ENCODE measurements at places on chromosomes 6 and 20. TPM values are rescaled to one million over a fixed set of nuclear protein-coding genes. Genes with fewer than 3 reads are reported as not detected.
A peak's percentile ranks its signal among the peaks of the same experiment; 100 is the strongest.

GRCh38 chr20:18853946-18854646 lies 40.5 kb downstream of the SCP2D1 start:
- no peak for DNase-seq

GRCh38 chr20:63626424-63627128 lies at the start of gene GMEB2:
GMEB2 (minus strand) TSS chr20:63627101; CDS start chr20:63619397, 7,704 bp downstream.
- peak; percentile 62 for DNase-seq

The VSX1 gene
- not detected for polyA plus RNA-seq

DNA sequence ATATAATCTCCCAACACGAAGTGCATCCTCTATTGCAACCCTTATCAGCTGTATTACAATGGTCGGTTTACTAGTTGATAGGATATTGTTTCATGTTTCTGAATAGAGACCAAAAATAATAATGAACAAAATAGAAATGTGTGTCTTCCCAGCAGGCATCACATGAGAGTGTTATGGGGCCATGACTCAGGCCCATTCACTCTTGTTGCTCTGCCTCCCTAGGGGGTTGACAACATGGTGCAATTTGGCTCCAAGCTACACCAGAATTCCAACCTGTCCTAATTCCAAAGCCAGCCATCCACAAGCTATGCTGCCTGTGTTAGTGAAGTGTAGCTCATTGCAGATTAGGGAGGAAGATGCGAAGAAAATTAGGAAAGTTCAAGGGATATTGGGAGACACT lies 13.1 kb upstream of the SAYSD1 start:
- no peak for DNase-seq

GRCh38 chr6:68192988-68193387 lies 442.1 kb upstream of the ADGRB3 start:
- DNase-seq = no peak

- DNase-seq = no peak
These were observed 437.1 kb downstream of the PTPRT start for GRCh38 chr20:42752620-42753019.

The SLC35D3 gene
- 2.7 TPM for polyA plus RNA-seq

GRCh38 chr6:141359953-141360352 lies 772.8 kb upstream of the GJE1 start:
- DNase-seq = no peak

- no peak for DNase-seq
These were observed 174.6 kb downstream of the ZDHHC14 start for GRCh38 chr6:157555455-157556143.

The CDS2 gene
- 30.0 TPM for polyA plus RNA-seq

DNA sequence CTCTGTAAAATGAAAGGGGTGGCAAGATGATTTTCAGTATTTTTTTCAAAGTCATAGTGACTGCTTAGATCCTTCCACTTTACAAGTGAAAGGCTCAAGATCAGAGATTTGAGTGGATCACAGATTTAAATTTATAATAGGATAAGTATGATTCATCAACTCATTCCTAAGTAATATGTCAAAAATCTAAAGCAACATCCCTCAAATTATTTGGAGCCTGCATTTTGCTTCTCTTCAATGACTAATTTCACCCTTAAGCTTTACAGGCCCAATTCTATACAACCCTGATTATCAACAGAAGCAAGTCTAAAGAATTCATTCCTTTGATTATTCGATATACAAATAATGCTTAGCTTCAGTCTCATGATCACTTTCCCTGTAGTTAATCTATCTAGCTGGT lies 93.9 kb upstream of the HEY2 start:
- DNase-seq = no peak

- DNase-seq = no peak
These were observed 18.4 kb downstream of the CD83 start for GRCh38 chr6:14135893-14136539.

The MCHR2 gene
- polyA plus RNA-seq = not detected

DNA sequence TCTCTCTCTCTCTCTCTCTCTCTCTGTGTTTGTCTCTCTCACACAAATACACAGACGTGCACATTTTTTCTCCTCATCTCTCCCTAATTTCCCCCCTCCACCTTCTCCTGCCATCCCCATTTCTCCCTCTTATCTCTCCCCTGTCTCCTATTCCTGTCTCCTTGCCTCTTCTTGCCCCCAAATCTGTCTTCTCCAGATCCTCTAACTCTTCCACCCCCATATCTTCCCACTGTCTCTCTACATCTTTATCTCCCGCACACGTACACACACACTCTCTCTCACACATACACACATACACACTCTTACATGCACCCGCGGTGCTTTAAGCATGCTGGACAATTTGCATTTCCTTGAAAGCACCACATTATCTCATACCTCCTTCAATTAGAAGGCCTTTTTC lies 15.9 kb downstream of the KIZ start:
- no peak for DNase-seq

DNA sequence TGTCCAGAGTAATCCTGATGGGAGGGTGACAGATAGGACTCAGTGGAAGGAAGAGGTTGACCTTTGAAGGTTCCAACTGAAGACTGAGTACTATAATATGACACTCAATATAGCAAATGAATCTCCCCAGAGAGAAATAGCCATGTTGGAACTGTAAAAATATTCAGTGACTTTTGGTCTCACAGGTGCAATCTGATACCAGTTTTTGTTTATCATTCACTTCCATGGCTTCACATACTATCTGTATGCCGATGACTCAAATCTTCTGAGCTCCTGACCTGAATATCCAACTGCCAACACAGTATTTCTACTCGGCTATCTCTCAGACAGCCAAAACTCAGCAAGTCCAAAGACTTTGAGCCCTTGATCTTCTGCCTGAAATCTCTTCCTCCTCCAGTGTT lies 21.8 kb upstream of the PKHD1 start:
- no peak for DNase-seq

- DNase-seq = no peak
These were observed 41.7 kb downstream of the RIOK1 start for GRCh38 chr6:7431313-7431673.

The HDGFL1 gene
- polyA plus RNA-seq = not detected

The PIM1 gene
- polyA plus RNA-seq = 18.6 TPM

DNA sequence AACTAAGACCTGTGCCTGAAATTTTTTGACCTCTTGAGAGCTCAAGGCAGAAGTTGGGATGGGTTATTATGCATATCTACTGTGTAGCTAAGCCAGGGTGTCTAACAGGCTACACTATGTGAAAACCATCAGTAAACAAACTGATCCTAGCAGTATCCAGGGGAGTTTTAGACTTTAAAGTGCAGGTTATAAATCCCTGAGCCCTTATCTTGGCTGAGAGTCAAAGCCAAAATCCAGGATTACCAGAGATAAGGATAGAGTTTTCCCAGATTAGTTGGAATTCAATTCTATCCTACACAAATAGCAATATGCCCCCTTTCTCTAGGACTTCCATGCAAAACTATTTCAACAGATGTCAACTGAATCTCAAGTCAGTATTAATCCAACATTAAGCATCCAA lies 1229.7 kb downstream of the GRIK2 start:
- no peak for DNase-seq

DNA sequence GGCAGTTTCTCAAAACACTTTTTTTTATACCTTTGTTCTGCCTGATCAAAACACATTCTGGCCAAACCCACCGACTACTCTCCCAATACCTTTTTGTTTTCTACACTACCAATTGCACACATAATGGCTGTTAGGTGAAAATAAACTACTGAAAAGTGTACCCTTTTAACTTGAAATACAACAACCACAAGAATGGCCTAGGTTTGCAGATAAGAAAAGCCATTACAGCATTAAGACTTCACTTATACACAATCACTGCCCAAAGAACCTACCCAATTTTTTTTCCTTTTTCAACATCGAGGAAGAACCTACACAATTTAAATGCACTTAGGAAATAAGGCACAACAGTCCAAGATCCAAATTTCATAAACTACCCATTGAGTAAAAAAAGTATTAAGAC lies 1.8 kb downstream of the SEC63 start:
- no peak for DNase-seq

DNA sequence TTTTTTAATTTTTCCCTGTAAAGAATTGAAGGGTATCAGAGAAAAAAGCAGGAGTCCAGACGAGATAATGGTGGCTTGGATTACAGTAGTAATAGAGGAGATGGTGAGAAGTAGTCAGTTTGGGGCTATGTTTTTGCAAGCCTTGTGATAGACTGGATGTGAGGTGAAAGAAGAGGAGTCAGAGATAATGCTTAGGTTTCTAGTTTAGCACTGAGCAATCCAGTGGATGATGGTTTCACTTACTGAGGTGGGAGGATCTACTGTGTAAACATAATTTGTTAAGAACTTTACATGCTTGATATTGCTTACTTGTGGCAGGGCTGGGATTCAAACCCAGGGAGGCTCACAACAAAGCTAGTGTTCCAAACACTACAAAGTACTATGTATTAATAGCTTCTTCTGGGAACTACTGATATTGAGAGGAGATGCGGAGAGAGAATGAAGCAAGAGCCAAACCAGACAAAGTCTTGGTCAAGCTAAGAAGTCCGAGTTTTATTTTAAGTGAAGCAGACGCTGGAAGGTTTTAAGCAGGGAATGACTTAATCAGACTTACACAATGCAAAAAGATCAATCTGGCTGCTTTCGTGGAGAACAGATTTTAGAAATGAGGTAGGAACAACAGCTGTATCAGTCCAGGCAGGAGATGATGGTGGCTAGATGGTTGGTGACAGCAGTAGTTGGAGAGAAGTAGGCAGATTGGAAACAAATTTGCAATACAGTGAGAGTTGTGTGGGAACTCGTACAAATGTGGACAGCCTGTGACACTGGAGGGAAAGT lies 58.0 kb downstream of the ZFAND3 start:
- DNase-seq = no peak

DNA sequence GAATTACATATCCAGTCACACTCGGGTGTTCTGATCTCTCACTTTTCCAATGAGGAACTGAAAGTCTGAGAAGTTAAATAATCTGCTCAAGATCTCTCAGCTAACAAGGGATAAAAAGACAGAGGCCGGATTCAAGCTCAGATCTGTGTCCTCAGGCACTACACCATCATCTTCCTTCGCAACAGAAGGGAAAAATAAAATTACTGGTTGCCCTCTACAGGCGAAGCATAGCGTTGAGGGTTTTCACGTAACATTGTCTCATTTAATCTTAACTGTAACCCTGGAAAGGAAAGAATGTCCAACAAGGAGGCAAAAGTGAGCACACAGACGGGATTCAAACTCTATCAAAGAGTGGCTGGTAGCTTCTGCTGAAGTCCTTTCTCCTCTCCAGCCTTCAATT lies 67.8 kb upstream of the ANKEF1 start:
- DNase-seq = no peak

GRCh38 chr6:168364793-168365421 lies 45.3 kb upstream of the DACT2 start:
- DNase-seq = peak; percentile 71

- DNase-seq = no peak
These were observed 5.3 kb upstream of the CPNE5 start for GRCh38 chr6:36844232-36845170.

DNA sequence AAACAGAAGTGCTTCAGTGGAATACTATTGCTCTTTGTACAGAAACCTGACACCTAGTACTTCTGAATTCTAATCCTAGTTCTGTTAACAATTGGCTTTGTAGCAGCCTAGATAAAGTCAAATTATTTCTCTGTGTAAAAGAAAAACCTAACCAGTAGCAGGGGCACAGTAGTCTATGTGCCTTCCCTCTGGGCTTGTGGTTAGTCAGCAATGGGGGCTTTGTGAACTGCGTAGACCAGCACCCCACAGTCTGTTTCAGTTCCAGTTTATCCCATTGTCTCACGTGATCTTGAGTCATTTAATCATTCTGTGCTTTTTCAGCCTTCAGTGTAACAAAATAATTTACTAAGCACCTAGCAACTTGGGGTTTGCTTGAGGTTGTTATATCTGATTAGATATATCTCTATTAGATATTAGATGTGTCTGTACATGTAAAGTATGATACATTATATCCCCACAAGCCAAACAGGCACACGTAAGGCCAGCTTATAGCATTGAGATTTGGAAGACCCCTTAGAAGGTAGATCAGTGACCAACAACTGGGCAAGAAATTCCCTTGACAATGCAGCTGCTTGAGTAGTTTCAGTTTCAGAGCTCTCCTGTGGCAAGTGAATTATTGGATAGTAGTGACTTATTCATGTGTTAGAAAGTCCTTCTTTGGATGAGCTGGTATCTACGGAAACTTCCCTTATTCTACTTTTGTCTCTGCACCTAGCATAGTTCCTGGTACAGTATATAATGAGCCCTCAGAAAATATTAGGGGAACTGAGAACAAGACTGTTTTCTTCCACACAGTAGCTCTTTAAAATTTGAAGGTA lies 27.9 kb upstream of the CCR6 start:
- no peak for DNase-seq

DNA sequence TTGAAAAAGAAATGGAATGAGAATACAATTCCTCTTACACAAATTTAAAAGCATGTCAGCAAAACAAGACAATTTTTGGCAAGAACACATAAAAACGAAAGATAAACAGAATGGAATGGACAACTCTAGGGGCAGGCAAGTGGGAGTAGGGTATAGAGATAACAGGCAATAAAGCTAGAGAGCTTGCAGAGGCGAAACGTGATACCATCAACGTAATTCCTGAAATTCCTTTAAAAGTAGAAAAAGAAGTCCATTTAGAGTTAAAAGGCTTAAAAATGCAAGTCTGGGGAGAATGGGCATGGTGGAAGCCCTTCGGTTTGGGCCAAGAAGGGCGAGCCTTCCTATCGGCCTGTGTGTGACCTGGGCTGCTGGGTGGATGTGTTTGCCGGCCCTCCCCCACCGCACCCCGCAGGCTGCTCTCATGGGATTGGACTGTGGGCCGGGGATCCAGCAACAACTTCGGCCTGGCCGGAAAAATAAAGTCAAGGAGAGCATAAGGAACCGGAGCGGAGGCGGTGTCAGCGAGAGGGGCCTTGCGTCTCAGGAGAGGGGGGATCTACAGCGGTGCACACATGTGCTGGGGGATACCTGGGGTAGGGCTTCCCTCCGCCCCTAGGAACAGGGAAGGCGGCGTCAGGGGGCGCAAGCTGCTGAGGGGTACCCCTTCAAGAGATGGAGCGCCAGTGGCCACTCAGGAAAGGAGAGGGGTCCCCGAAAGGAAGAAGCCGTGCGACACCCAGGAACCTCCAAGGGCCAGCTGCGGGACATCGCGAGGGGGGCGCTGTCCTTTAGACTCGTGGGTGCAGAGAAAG lies 4.1 kb downstream of the TMEM239 start:
- no peak for DNase-seq

The ZNF334 gene
- polyA plus RNA-seq = 48.0 TPM

The TREML2 gene
- polyA plus RNA-seq = 0.29 TPM

DNA sequence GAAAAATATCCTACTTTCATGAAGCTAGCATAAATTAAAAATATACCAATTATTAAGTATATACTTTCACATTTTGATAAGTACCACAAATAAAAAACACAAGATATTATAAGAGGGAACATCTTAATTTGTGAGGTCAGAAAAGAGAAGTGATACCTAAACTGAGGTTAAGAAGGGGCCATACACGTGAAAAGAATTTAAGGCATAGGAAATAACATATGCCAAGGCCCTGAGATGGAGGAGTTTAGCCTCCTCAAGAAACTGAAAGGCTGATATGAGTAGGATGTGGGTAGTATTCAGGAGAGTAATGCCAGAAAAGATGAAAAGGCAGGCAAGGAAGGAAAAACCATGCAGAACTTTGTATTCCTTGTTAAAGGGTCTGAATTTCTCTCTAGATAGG lies 116.6 kb upstream of the HTR1E start:
- DNase-seq = no peak

The PRPH2 gene
- 5.6 TPM for polyA plus RNA-seq

- no peak for DNase-seq
These were observed 27.6 kb downstream of the CD40 start for GRCh38 chr20:46145713-46146112.
